T1000 (cell line): ENCODE measurements at places on chromosomes 12 and 14.

- no peak for DNase-seq
Observed at GRCh38 chr14:101276309-101277091, 284.8 kb upstream of the DIO3 start.

DNA sequence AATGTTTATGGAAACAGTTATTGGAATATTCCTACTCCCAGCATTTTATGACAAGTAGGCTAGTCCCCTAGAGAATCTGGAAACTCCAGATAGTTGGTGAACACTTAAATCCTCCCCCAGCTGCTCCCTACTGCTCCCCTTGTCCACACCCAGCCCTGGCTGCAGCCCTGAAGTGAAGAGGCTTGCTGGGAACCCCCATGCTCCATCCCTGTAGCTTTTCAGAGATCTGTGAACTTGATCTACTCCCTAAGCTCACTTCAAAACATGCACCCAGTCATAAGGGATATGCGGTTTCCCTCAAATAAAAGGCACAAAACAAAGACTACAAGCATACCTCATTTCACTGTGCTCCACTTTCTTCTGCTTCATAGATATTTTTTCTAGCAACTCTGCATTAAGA lies 33.2 kb downstream of the EGLN3 start:
- DNase-seq = no peak

- no peak for DNase-seq
Observed at GRCh38 chr14:85010186-85010585, 519.8 kb upstream of the FLRT2 start.

DNA sequence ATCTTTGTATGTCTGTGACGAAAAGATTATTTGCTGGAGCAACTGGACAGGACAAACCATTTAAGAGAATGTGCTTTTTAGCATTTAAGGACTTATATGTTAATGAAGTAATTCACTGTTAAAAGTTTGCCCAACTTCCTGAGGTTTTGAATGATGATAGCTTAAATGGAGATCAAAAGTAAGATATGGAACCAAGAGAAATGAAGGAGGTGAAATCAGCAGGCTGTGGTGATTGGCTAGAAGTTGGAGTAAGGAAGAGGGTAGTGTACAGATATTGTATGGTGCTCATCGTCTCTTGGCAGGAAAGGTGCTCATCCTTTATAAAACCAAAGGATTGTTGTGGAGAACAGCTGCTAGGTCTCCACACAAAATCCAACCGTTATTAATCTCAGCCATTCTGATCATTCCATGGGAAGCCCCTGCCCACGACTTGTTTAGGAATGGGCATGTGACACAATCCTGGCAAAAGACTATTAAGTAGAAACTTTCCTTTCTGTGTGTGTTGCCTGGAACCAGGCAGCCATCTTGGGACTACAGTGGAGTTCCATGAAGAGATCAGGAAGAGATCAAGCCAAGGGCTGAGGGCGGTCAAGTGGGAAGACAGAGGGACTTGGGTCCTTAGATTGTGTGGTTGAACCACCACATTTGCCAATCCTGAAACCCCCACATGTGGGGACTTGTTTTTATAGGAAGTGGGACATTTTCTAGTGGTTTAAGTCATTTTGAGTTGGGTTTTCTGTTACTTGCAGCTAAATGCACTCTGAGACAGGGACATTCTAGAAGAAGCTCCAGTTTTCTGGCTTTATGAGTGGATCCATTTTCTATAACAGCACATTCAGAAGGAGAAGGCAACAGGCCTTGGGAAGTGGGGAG lies 56.8 kb upstream of the CHST11 start:
- DNase-seq = no peak

- DNase-seq = no peak
Observed at GRCh38 chr12:92533280-92533890, 169.4 kb upstream of the PLEKHG7 start.

- no peak for DNase-seq
Observed at GRCh38 chr12:68317047-68317667, 15.0 kb downstream of the MDM1 start.
